Hippocampal formation (tissue), 2 donors: ENCODE measurements at places on chromosomes 1 and 21.
A peak's percentile ranks its signal among the peaks of the same experiment; 100 is the strongest.

- DNase-seq, result no peak
These were observed 295.4 kb upstream of the PBX1 start for GRCh38 chr1:164263540-164263939.

DNA sequence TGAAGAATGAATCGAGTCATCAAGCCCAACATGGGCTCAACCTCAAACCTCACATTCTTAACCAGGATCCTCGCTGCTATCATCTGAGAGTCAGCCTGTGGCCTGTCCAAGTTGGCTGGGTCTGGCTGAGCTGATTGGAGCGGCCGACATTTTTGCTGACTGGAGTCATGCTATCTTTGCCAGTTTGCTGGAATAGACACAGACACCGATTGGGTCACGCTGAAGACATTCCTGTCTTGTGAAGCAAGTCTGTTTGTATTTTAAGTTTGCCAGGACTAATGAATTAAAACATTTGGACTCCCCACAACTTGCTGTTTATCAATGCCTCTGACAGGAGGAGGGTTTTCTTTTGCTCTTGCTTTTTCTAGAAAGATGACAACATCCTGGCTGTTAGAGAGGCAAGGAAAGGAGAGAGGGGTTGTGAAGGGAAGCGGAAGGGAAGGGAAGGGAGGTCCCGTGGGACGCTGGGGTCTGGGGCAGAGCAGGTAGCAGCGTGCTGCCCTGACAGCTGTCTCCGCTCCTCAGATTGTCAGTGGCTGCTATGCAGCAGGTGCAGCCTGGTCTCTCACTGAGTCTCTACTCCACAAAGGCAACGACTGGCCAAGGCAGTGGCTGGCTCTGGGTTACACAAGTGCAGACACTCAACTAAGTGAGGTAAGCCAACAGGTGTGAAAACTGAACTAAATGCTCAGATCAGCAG is at the start of gene MAP3K7CL:
TSS of gene MAP3K7CL (plus strand) at position 375 of the 700 bp plus-strand sequence. CDS start 2,701 bp downstream, outside the sequence.
- DNase-seq, result no peak

DNA sequence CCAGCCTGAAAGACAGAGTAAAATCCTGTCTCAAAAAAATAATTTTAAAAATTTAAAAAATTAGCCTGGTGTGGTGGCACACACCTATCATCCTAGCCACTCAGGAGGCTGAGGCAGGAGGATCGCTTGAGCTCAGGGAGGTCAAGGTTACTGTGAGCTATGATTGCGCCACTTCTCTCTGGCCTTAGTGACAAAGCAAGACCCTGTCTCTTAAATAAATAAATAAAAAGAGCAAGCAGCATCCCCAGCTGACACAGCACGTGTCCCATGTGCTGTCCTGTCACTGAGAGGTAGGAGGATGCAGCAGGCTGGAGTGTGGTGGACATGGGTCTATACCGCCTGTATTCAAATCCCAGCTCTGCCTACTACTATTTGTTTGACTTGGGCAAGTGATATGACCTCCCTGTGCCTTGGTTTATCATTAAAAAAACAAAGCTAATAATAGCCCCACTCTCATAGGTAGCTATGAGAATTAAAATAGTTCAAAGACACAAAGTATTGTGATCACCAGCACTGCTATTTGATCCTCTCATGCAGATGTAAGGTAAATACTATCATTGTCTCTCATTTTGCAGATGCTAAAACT is 22.2 kb upstream of the ECE1 start:
- DNase-seq, result no peak

GRCh38 chr1:116224561-116224960 is 113.4 kb downstream of the MAB21L3 start:
- no peak for DNase-seq

- DNase-seq, result no peak
These were observed 212.0 kb downstream of the COL11A1 start for GRCh38 chr1:102896286-102896685.

GRCh38 chr21:23131177-23131576 is 2133.0 kb downstream of the NCAM2 start:
- no peak for DNase-seq

- DNase-seq, result no peak
These were observed 88.6 kb upstream of the SPATA6 start for GRCh38 chr1:48560577-48560976.

GRCh38 chr1:183230413-183230812 is 44.3 kb downstream of the LAMC2 start:
- no peak for DNase-seq

DNA sequence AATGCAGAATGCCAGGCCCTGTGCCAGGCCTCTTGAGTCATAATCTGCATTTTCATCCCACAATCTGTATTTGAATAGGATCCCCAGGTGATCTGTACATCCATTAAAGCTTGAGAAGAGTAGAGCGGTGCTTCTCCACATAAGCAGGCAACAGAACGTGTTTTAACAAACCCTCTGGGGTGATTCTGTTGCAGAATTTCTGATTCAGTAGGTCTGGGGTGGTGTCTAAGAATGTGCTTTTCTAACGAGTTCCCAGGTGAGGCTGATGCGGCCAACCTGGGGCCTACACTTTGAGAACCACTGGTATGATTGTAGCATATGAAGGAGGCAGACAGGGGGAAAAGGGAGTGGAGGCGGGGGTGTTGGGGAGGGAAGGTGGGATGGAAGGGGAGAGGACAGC is 78.4 kb upstream of the POU3F1 start:
- no peak for DNase-seq

GRCh38 chr1:25729790-25730644 is 70.0 kb upstream of the SELENON start:
- DNase-seq, result no peak

- DNase-seq, result peak; percentile 50
These were observed 749 bp upstream of the GLUL start for GRCh38 chr1:182392050-182393028.

- no peak for DNase-seq
These were observed 95.3 kb downstream of the HIVEP3 start for GRCh38 chr1:41823471-41823870.

GRCh38 chr1:160402001-160402795 is 1.8 kb downstream of the VANGL2 start:
- DNase-seq, result no peak

DNA sequence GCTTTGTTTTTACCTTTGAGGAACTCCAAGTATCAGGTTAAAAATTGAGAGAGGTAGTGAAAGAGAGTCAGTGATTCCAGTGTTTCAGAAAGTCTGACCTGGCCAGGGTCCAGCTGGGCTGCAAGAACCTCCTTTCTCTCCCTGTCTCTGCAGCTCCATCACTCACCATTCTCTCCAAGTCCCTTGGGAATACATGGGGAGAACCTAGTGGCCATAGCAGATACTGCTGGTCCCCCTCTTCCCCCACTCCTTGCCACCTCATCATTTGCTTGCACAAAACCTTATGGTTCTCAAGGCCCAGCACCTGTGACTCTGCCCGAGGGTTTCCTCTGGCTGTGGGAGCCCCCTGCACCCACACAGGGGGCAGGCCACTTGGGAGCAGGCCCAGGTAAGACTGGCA is 279.5 kb downstream of the KIF26B start:
- DNase-seq, result no peak

- no peak for DNase-seq
These were observed 14.5 kb upstream of the CCDC185 start for GRCh38 chr1:223378754-223379153.

GRCh38 chr1:77245830-77246229 is 26.6 kb upstream of the PIGK start:
- DNase-seq, result no peak

- DNase-seq, result no peak
These were observed 55.7 kb upstream of the KCNE2 start for GRCh38 chr21:34307991-34308532.

- DNase-seq, result no peak
These were observed 27.6 kb downstream of the NDC1 start for GRCh38 chr1:53810497-53810896.

DNA sequence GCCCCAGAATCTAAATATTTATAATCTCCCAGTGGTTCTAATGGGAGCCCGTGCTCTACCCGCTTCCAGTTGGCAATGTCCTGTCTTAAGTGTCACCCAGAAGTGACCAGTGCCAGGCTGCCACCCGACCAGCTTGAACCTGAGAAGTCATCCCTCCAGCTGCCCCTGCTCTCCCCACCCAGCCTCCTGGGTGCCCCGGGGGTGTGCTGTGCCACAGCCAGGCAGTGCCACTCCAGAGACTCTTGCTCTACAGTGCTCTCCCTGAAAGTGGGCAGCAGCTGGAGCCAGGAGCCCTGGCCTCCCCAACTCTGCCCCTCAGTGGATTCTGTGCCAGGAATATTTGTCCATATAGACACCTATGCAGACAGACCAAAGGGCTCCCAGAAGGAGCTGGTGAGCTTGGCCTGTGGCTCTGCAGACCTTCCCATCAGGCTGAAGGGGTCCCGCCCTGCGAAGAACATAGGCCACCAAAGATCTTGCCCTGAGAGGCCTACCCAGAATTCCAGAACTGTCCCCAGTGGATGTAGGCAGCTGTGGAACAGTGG is 9.0 kb upstream of the EPS8L3 start:
- no peak for DNase-seq

GRCh38 chr21:45419162-45419561 is 14.2 kb downstream of the COL18A1 start:
- DNase-seq, result no peak

- DNase-seq, result no peak
These were observed 85.9 kb upstream of the ADAM30 start for GRCh38 chr1:119981986-119982815.

GRCh38 chr1:205205055-205205454 is 6.4 kb downstream of the DSTYK start:
- no peak for DNase-seq

DNA sequence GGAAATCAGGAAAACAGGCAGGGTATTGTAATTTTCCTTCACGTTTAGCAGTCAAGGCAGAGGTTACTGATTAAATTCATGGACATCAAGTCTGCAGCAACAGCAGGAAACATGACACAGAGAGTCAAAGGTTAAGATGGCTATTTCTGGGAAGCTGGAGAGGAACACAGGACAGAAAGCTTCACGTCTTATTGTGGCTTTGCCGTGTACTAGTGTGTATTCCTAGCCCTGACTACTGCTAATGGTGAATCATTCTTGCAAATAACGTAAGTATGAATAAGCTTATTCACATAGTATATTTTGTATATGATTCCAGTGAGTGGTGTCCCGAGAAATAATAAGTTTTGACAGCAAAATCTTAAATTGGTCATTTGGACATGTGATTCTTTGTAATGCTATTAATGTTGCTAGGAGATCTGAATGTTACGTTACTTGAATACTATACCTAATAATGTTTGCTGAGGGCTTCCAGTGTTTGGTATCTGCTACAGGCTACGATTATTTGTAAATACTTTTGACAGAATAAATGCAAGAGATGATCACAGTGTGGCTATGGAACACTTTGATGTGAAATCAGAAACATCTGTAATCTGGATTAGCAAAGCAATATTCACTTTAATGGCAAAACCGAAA is 77.4 kb downstream of the DISP1 start:
- DNase-seq, result no peak

- peak; percentile 31 for DNase-seq
These were observed 14.3 kb upstream of the SPEN start for GRCh38 chr1:15833069-15833679.

GRCh38 chr1:111967067-111967690 is 22.3 kb downstream of the KCND3 start:
- DNase-seq, result no peak

- no peak for DNase-seq
These were observed 15.9 kb downstream of the C1orf94 start for GRCh38 chr1:34192621-34193020.

DNA sequence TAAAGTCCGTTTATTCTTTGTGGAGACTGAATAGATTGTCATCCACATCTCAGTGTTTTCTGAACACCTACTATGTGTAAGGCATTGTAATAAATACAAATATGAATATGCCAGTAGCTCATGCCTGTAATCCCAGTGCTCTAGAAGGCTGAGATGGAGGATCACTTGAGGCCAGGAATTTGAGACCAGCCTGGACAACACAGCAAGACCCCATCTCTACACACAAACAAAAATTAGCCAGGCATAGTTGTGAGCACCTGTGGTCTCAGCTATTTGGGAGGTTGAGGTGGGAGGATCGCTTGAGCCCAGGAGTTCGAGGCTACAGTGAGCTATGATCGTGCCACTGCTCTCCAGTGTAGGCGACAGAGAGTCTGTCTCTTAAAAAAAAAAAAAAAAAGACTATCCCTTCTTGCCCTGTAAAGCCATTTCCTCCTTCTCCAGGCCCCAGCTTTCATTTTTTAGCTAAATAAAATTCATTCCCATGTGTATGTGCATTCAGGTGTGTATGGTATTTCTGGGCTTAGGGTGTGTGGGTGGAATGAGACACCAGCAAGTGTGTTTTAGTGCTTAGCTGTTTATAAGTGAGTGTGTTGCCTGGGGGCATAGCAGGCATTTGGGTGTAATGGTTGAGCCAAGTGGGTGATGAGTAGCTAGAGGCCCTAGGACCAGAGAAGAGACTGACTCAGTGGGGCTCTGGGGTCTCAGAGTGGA is 7.8 kb downstream of the CELSR2 start:
- DNase-seq, result no peak

DNA sequence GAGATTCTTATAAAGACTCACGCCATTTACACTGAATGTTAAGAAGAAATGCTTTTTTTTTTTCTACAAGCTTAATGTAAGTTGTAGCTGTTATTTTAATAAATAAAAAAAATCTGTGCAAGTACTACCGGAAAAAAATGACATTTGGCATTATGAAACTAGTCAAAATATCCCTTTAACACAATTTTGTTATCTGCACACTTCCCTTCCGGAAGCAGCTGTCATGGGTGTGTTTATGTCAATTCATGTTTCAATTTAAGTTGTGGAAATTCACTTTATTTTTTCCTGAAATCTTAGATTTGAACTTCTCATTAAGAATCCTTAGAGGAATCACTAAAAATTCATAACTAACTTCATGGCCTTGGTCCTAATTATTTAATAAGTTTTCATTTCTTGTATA is 308.1 kb downstream of the KCTD3 start:
- no peak for DNase-seq

- DNase-seq, result no peak
These were observed 43.9 kb upstream of the CNN3 start for GRCh38 chr1:94970783-94971182.

- no peak for DNase-seq
These were observed 425.9 kb upstream of the PROX1 start for GRCh38 chr1:213561870-213562269.

GRCh38 chr1:89540406-89540970 is 15.9 kb downstream of the LRRC8B start:
- no peak for DNase-seq

DNA sequence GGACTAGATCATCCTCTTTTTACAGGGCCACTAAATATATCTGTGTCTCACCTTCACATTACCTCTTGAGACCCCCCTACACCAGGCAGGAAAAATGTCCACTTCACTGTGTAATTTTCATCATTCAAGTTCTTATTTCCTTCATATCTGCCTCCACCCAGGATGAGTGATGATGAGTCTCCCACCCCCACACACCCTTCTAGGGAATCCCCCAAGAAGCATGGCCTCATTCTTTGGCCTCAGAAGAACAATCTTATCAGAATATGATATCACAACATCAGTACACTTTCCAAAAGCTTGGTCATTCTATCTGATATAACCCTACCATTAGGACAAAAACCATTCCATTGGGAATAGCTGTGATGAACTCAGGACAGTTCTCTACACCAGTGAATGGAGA is 170.3 kb upstream of the DUSP10 start:
- no peak for DNase-seq

- no peak for DNase-seq
These were observed 14.0 kb downstream of the A3GALT2 start for GRCh38 chr1:33306653-33307493.
